ENCODE measurements at places on chromosomes 2 and 18. TPM values are rescaled to one million over a fixed set of nuclear protein-coding genes. Genes with fewer than 3 reads are reported as not detected.

Gene LINC00305
- polyA plus RNA-seq, result not detected

DNA sequence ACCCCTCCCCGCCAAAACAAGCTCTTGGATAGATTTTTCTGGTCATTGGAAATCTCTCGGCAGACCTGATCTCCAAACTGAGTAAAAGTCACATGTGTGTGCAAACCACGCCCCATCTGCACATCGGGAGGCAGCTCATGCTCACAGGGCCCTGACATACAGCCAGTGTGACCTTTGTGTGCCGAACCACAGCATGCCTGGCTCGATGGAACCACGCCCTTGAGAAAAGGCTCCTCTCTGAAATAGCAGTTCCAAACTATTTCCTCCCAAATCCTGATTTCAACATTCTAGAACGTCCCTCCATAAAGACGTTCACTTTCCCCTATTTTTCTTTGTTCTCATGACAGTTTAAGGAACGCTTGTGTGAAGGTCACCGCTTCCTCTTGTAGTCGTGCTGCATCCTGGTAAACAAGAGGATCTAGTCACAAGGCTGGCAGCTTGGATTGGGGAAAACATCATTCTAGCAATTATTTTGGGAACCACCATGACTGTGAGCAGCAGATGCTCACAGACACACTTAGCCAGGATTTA lies 59.3 kb upstream of the MAP4K4 start:
- no peak for DNase-seq

DNA sequence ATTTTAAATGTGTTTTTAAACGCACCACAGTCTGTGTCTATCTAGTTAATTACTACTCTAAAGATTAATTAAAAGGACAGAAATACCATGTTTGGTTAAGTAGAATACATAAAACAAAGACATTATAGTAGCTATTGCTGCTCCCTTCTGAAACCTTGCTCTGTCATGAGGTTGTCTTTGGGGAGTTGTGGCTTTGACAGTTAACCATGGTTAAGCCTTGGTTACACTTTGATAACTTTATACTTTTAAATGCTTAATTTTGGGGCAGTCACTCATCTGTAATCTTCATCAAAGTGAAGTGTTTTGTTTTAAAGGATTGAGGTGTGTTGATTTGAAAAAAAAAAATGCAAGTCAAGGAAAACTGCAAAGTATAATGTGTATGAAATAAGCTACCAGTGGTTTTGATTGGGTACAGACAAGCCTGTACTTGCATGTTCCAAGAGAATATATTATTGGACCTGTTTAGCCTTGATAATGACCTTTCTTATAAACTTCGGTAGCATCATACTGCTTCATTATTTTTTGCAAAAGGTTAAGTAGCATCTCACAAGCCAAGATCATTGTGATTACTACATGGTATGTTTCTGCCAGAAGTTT lies 29.8 kb upstream of the TBR1 start:
- no peak for DNase-seq

Gene INO80C
- polyA plus RNA-seq, result 19.2 TPM

DNA sequence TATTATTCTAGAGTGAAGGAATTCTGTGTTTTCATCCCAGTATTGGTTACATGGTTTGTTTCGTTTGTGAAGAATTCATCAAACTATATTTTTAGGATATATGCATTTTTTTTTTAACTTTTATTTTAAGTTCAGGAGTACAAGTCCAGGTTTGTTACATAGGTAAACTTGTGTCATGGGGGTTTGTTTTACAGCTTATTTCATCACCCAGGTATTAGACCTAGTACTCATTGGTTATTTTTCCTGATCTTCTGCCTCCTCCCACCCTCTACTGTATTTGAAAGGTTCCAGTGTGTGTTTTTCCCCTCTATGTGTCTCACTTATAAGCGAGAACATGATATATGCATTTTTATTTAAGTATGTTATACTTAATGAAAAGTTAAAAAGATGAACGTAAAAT lies 47.6 kb downstream of the SCN9A start:
- no peak for DNase-seq

- DNase-seq, result no peak
Observed at GRCh38 chr18:5284808-5285207, 10.7 kb downstream of the ZBTB14 start.

GRCh38 chr2:158214431-158214830 lies 112.8 kb downstream of the UPP2 start:
- DNase-seq, result no peak

DNA sequence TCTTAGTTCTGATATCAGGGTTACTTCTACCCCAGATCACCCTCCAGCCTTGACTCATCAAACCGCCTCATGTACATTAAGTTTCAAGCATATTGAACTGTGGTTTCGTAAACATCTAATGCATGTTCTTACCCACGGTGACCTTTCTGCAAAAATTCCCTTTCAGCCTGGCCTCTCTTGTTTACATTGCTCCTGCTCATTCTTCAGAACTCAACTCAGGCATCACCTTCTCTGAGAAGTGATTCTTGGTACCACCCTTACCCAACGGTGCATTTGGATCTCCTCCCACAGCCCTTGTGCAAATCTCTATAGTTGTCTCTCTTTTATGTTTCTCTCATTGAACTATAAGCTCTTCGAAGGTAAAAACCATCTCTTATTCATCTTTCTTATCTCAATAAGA lies 503.1 kb upstream of the PKDCC start:
- DNase-seq, result no peak

DNA sequence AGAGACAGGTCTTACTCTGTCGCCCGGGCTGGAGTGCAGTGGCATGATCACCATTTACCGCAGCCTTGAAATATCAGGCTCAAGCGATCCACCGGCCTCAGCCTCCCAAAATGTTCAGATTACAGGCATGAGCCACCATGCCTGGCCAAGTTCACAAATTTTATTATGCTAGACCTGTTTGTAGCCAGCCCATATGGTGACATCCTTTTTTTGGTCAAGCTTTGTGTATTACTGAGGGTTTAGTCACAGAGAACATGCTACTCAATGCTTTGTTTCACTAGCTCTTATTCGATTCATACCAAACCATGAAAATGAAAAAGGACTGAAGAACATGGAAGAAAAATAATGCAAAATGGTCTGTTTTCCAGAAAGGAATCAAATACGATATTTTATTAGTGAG lies 41.4 kb downstream of the DGKD start:
- DNase-seq, result no peak

Gene SFT2D3
- polyA plus RNA-seq, result 5.4 TPM

Gene TEX44
- polyA plus RNA-seq, result not detected

Gene NYAP2
- polyA plus RNA-seq, result 0.16 TPM

Gene SGPP2
- polyA plus RNA-seq, result 11.2 TPM

- DNase-seq, result no peak
Observed at GRCh38 chr2:15745350-15745749, 153.7 kb downstream of the DDX1 start.

DNA sequence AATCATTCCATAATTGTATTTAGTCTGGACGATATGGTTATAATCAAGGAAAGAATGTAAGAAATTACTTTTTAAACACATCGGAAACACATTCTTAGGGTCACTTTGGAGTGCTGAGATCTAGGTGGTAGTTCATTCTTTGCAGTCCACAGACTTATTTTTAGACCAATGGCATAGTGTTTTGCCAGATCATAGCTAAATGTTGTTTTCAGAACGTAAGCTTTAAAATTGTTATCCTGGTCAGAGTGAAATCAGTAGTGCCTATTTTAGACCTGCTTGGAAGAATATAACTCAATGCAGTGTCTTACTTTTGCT lies 4.3 kb downstream of the MYL12A start:
- DNase-seq, result no peak

Gene RHOB
- polyA plus RNA-seq, result 271 TPM

GRCh38 chr2:67669168-67669567 lies 272.0 kb downstream of the ETAA1 start:
- no peak for DNase-seq

DNA sequence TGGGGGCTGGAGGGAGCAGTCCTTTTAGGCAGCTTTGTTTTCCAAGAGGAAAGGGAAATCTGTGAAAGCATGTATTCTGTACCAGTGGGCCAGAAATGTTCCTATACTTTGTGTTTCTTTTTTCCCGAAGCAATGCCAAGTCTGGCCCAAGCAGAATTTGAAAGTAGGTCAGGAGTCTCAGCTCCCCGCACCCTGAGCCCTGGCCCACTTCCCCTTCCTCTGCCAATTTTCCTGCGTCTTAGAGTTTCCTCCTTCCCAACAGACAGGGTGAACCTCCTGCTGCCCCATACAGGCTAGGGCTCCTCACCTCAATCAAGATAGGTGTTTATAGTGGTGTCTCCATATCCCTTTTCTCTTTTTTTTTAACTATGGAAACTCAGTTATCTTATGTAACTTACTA lies 65.3 kb downstream of the KCTD18 start:
- no peak for DNase-seq

- no peak for DNase-seq
Observed at GRCh38 chr2:58006952-58007284, 39.7 kb upstream of the VRK2 start.

DNA sequence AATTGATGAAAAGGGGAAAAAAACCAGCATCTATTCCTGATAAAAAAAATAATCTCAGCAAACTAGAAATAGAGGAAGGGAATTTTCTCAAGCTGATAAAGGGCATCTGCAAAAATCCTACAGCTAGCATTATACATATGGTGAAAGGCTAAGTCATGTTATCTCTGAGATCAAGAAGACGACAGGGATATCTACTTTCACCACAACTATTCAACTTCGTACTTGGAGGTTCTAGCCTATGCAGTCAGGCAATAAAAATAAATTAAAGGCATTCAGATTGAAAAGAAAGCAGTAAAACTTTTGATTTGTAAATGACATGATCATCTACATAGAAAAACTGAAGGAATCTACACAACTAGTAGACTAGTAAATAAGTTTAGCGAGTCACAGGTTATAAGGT lies 58.2 kb downstream of the CAB39 start:
- no peak for DNase-seq

GRCh38 chr2:66477135-66477842 lies 42.4 kb downstream of the MEIS1 start:
- DNase-seq, result no peak

Gene SERPINB7
- not detected for polyA plus RNA-seq

- no peak for DNase-seq
Observed at GRCh38 chr2:168528469-168528868, 72.4 kb downstream of the CERS6 start.

Gene CPS1
- 0.72 TPM for polyA plus RNA-seq

DNA sequence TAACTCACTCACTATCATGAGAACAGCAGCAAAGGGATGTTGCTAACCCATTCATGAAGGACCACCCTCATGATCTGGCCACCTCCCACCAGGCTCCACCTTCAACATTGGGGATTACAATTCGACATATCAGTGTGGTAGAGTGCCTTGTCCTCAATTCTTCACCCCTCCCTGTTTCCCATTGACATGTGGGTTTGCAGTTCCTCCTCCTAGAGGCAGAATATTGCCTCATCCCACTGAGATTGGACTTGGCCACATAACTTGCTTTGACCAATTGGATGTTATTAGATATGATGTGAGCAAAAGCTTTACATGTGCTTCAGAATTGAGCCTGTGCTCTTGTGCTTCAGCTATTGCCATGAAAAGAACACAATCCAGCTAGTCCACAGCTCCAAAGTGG lies 217.0 kb upstream of the CXCR4 start:
- DNase-seq, result no peak

DNA sequence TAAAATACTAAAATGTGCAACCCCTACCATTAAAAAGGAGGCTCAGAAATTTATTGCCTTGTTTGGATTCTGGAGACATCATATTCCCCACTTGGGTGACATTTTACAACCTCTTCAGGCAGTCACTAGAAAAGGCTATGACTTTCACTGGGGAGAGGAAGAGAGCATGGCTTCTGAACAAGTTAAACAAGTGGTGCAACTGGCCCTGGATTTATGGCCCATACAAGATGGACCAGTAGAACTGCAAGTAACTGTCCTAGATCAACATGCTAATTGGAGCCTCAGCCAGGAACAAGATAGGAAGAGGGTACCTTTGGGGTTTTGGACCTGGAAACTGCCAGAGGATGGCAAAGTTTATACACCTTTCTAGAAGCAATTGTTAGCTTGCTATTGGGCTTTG lies 4.0 kb upstream of the DSG2 start:
- no peak for DNase-seq

Gene EHD3
- 4.6 TPM for polyA plus RNA-seq

GRCh38 chr18:45284851-45285250 lies 330.4 kb upstream of the SLC14A2 start:
- DNase-seq, result no peak

DNA sequence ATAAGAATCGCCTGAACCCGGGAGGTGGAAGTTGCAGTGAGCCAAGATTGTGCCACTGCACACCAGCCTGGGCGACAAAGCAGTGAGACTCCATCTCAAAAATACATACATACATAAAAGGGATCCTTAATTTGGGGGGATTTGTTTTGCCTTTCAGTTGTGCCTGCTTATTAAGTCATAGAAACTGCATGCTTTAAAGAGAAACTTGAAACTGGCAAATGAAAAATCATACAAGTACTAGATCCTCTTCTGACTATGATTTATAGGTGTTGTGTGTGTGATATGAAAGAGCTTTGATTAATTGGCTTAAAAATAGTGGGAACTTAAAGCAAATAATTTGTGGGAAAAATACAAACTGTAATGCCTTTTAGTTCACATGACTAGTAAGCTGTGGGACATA lies 963.7 kb downstream of the CNTNAP5 start:
- DNase-seq, result no peak

- no peak for DNase-seq
Observed at GRCh38 chr2:179443180-179443579, 178.5 kb upstream of the SESTD1 start.

- DNase-seq, result no peak
Observed at GRCh38 chr2:151228847-151229512, 32.7 kb downstream of the RBM43 start.

Measured in adrenal gland (tissue), 19 donors.